Activated CD4-positive, alpha-beta T cell treated with anti-CD3 and anti-CD28 coated beads for 24 hours (primary cell): ENCODE measurements at places on chromosomes 16 and 17.

DNA sequence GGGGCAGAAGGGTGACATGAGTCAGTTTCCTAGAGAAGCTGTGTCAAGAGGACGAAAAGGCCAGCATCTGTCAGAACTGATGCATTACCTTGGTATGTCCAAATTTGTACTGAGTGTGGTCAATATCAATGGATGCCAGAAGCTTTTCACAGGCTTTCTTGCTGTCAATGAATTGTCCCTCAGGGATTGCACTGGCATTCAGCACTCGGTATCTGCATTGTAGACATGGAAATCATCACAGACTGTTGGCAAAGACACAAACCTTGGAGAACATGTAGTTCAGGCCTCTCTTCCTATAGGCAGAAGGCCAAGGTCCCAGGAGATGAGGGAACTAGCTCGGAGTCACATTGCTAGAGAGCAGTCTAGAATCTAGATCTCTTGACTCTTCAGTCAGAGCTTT is 16.6 kb downstream of the MYH3 start:
- no peak for DNase-seq

DNA sequence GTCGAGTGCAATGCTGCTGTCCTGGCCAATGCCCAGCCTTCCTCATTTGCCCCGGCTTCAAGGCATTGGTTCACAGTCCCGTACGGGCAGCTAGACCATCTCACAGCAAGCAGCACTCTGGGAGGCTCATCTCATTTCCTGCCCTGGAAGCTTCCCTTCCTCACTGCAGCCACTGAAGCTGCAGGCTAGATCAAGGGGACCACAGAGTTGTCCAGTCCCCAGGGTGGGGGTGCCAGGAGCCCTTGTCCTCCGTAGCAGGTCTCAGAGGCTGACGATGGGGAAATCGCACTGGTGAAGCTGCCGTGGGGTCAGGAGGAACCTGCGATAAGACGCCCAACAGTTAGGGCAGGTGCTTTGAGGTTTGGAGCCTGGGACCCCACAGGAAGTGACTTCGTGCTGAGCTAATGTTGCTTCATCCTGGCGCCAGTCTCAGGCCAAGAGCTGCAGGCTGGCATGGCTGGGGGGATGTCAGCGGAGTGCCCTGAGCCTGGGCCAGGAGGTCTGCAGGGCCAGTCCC is at the start of gene SPNS3:
Gene SPNS3, plus strand, starts transcription at position 426 of the 517 bp plus-strand sequence. Its CDS starts 28 bp downstream, at position 454.
- no peak for DNase-seq

DNA sequence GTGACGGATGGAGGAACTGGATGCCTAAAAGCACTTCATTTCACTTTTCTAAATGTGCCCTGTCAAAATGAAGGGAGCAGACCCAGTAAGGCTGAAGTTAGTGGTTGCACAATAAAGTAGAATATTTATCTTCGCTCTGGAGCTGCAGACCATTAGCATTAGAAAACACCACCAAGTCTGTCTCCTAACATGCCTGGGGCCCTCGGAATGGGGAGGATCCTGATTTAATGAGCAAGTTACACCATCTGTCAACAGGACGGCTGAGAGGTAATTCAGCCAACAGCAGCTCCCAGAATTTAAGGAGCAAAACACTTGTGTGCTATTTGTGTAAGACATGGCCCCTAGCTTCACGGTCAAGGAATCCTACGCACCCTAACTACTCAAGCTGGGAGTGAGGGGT is 22.3 kb downstream of the CA10 start:
- no peak for DNase-seq

DNA sequence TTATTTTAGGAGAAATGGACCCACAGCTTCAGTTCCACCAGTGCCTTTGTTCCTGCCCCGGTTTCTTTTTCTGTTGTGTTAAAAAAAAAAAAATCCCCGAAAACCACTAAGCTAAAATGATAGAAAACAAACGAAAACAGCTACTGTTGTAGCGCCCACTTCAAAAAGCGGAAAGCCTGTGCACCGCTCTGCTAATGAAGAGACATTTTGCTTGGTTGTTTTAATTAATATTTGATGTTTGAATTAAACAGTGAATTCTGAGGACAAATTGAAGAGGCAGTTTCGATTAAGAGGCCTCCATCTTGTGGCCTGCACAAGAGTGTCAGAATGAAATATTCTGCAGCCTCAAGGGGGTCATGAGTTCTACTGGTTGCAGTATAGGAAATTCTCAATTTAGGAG is 186.7 kb downstream of the RPTOR start:
- DNase-seq, result no peak

DNA sequence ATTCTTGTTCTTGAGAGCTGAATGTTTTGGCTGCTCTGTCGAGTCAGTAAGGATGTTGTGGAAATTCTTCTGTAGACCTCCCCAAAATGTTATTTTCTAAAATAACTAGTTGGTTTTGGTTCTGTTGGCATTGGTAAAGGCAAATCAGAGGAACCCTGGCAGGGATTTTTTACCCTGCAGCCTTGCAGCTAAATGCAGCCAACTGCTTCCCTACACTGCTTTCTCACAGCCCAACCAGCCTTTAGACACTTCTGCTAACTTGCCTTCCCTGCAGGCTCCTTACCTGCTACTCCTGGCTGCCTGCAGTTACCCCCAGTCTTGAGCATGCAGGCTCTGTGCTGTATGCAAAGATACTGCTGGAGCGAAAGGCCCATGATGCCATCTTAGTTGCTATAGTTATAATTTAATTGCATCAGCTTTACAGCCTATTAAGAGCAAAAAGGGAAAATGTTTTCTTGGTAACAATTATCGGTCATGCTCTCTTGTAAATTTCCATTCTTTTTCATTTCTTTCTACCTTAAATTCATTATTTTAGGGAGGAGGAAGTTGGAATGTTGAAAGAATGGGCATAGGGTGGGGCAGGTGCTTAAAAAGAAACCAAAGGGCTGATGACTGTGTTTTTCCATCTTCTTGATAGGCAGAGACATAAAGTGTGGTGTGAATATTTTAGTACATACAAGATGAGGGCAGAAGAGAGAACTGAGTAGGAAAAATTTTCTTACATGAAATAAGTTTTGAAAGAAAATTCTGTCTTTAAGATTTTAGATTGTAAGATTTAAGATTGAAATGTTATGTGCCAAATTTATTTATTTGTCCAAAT is 20.0 kb downstream of the NUP93 start:
- DNase-seq, result no peak

GRCh38 chr17:80168371-80168770 is 1.5 kb upstream of the CARD14 start:
- no peak for DNase-seq

GRCh38 chr16:69112285-69113129 is 7.1 kb downstream of the HAS3 start:
- peak; percentile 39 for DNase-seq

- no peak for DNase-seq
Measured at GRCh38 chr17:81489012-81489997, 23.3 kb downstream of the ACTG1 start.

GRCh38 chr16:77491091-77491490 is 56.3 kb upstream of the ADAMTS18 start:
- no peak for DNase-seq

DNA sequence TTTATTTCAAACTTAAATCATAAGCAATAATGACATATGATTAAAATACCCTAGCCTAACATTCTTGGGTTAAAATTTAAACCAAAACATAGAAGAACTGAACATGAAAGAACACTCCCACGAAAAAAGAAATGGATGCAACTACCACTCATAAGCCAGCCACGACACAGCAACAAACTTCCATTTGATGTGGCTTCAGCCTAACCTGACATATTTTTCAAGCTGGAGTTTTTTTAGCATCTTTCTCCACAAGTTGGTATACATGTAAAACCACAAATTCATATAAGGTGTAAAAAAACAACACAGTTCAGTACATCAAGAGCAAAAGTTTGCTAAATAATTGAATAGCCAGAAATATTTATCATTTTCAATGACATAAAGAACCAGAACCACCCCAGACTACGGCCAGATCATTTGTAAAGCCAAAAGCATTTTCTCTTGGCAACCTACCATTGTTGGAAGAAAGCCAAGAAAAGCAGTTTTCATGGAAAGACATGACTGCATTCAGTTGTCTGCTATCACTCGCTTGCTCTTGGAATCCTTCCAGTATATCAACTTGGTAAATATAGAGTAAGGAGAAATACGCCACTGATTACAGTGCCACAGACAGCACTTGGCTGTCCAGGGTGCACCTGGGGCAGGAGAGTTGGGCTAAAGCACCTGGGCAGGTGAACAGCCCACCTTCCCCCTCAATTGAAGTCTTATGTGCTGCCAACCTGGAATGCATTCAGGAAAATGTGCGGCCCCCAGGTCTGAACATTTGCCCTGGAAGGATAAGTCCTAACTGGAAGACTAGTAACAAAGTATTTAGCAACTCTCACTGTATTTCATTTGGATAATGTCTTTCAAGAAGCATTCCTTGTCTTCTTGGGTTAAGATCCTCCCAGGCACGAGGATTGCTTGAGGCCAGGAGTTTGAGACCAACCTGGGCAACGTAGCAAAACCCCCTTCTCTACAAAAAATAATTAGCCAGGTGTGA is 60.5 kb downstream of the CREBBP start:
- no peak for DNase-seq

GRCh38 chr17:1039511-1040215 is 42.7 kb downstream of the TIMM22 start:
- DNase-seq, result no peak

GRCh38 chr16:28900601-28901000 is 22.3 kb downstream of the ATP2A1 start:
- DNase-seq, result no peak

DNA sequence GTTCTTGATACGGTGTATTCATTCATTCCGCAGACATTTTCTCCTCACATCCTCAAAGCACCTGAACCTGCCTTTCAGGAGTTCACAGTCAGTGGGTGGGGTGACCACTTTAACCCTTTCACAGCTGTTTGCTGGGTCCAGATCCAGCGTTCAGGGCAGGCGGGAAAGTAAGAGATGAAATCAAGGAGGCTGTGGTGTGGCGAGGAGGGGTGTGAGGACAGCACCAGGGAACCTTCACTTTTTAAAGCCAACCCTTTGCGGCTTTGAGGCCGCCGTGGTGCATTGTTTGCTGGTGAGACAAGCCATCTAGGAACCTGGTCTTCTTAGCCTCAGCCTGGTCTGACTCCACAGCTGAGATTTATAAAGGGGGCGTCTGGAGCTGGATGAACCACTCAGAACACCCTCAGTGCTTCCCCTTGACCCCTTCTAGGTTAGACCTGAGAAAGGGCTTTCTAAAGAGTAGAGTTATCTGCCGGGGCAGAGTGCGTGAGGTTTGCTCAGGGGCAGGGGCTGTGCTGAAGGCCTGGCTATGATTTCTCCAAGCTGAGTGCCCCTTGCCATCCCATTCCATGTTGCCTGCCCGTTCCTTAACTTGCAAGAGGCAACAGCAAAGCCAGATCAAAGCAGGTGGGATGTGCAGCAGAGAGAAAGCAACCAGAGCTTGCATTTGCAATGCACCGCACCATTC is 933 bp downstream of the CCR7 start:
- no peak for DNase-seq
